RWPE2 (cell line): ENCODE measurements at places on chromosomes 5 and 9.

DNA sequence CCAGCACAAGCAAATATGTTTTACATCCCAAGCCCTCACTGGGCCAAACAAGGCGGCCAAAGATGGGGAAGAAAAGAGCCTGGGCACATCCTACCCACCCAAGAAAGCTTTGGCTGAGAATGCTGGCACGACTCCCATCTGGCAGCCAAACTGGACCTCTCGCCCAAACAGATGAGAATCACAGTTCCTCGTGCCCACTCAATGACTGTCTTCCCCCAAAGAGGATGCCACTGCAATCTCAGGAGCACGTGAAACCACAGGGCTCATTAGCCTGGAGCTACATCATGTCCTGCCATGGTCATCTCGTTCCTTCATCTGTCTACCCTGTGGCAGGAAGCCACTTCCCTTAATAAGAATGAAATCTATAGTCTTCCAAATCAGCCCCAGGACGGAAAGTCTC is 536.8 kb downstream of the BNC2 start:
- DNase-seq: no peak

GRCh38 chr5:79133121-79133656 is 21.6 kb downstream of the BHMT start:
- no peak for DNase-seq

DNA sequence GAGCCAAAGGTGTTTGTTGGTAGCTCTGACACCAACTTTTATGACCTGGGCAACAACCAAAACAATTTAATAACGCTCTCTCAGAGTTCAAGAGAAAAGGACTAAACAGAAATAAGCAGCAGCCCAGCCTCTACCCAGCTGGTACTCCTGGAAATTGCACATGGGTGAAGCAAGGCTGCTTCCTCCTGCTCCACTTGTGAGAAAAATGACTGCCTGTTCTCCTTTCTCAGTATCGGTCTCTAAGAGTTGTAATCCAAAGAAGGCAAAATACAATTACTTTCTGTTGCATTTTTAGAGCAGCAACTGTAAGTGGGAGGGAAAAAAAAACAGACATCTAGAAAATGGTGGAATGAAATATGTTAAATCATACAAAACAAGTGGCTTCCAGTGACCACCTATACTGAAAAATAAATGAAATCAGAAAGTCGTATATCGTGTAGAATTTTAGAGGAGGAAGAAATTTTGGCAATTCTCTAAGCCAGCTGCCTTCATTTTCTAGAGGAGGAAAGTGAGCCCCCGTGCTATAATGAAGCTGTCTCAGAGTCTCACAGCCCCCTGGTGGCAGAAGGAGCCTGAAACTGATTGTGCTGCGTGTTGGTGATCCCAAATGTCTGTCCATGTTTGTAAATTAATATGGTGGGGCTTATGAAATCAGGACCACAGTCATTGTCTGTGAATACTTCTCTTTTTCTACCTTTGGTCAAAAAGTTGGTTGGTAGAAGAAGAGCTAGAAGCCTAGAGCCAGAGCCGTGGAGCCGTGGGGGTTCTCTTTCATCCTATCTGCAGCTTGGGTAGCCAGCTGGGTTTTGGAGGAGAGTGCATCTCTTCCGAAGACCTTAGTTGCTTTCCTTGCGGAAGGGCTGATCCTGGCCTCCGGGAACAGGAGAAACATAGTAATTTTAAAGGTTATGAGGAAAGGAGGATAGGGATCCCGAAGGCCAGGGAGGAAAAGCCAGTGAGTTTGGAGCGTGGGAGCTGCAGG is 139.9 kb downstream of the PIP5K1B start:
- DNase-seq: no peak

- DNase-seq: no peak
Observed at GRCh38 chr9:4709380-4709779, 30.0 kb downstream of the CDC37L1 start.
